ENCODE measurements at places on chromosomes 5 and 9.

DNA sequence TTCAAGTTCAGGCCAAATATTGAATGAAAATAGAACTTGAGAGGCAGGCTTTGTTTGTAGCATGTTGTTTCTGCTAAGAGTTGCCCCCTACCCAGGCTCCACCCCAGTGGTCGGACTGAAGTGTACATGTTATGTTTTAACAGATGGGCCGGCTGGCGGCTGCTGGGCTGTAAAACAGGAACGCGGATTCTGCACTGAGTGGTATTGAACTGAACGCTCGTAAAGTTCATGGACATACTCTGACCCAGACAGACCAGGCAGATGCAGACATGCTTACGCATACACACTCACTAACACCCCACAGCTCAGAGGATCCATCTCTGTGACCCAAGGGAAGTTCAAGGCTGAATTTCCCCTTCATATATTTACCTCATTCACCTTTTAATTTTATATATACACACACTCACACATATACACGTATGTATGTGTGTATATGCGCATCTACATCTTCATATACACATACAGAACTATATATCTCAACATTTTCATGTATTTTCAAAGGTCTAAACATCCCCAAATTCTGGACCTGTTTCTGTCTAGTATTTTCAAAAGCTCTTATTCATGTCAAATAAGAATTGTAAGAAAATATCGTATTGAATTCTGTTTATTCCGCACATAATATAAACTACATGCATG, 1.4 kb downstream of the MARCHF3 start:
- DNase-seq = no peak

DNA sequence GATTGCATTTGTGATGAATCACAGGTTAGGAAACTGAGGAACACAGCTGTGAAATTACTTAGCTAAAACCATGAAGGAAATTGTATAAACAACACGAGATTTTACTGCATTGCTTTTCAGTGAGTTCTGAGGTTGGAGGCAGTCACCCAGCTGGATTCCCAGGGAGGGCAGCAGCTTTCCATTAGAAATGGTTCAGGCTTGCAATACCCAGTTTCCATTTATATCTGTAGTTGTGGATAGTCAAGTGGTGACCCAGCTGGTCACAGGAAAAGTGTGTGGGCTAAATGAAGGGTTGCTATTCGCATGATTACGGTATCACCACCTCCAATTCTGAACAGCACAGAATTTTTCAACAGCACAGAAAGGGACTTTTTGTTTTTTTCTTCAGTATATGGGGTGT, 34.3 kb upstream of the SPATA31D4 start:
- no peak for DNase-seq

- no peak for DNase-seq
Observed at GRCh38 chr5:111505096-111505495, 7.2 kb downstream of the STARD4 start.

GRCh38 chr9:1535599-1535998, 479.5 kb upstream of the SMARCA2 start:
- no peak for DNase-seq

DNA sequence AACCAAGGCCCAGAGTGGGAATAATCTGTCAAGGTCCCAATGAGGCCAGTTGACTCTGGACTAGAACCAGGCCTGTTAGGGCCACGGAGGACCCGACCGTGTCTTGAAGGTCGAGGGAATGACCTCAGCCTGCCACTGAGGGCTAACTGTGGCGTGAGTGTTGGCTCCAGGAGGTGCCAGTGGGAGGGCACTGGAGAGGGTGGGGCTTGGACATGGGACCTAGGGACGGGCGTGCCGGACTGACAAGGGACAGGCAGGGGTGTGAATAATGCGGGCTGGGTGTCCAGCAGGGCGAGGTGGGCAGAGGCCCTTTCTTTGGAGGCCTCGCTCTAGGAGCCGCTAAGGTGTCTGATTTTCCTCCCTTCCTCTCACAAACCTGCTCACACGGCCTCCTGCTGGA, 7.5 kb downstream of the ADAMTSL2 start:
- DNase-seq = no peak

- peak; percentile 62 for DNase-seq
Observed at GRCh38 chr9:6757132-6757455, 679 bp upstream of the KDM4C start.

GRCh38 chr5:130065617-130066016, 161.4 kb downstream of the CHSY3 start:
- no peak for DNase-seq

- no peak for DNase-seq
Observed at GRCh38 chr5:96902876-96903275, 26.6 kb downstream of the ERAP2 start.

GRCh38 chr5:53712327-53712726, 151.9 kb downstream of the NDUFS4 start:
- DNase-seq = no peak

- no peak for DNase-seq
Observed at GRCh38 chr9:81113453-81114124, 575.8 kb downstream of the TLE1 start.

- no peak for DNase-seq
Observed at GRCh38 chr9:28832168-28832770, 1259.0 kb upstream of the C9orf72 start.

DNA sequence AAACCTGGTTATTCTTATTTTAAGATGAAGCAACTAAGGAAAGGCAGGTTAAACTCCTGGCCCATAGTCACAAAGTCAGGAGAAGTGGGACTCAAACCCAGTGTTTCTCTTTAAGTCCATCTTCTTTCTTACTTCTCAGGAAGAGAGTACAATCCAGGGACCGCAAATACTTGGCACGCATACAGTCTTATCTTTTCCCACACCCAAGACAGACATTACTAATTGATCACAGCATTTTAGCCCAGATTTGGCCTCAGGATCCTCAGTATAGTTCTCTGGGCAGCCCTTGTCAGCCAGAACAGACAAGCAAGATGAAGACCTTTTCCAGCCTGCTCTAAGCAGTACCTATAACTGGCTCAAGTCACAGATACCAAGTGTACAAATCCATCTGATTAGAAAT, 125.5 kb upstream of the RAI14 start:
- no peak for DNase-seq

DNA sequence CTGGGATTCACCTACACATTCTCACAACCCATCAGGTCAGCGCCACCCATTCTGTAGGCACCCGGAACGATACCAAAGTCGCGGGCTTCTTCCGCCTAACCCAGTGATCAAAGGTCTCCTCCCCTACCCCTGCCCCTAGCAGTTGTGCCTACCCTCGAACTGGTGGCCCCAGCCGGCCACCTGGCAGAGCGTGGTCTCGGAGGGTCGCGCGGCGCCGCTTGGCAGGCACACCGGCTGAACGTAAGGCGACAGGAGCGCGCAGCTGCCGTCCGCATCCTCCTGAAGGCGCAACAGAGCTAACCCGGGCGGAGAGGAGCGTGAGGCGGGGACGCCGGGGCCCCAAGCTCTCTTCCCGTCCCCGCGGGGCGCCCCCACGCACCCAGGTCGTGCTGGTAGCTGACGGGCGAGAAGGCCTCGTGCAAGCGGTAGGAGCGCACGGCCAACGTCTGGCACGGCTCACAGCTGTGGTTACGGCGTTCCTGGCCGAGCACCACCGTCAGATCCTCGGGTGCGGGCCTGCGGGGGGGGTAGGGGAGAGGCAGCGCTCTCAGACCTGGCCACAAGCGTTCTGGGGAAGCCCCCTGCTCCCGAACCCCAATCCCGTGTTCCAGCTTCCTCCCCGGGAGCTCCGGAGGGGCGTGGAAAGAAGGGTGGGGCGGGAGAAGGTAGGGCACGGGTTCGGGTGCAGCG, 2.8 kb upstream of the PFN3 start:
- no peak for DNase-seq

GRCh38 chr9:132575811-132576210, 6.6 kb upstream of the BARHL1 start:
- DNase-seq = no peak

GRCh38 chr5:72597456-72597948, 90.3 kb upstream of the ZNF366 start:
- no peak for DNase-seq

- no peak for DNase-seq
Observed at GRCh38 chr5:143258559-143259253, 144.8 kb downstream of the NR3C1 start.

- DNase-seq = no peak
Observed at GRCh38 chr5:135502836-135503520, 32.8 kb downstream of the NEUROG1 start.

All from stimulated activated CD8-positive, alpha-beta memory T cell treated with anti-CD3 and anti-CD28 coated beads, Interleukin-4, amount 100 ng/mL, for 4 hours (primary cell).